ENCODE measurements at places on chromosomes 7 and 10. TPM values are rescaled to one million over a fixed set of nuclear protein-coding genes. Genes with fewer than 3 reads are reported as not detected.

The C10orf105 gene
- total RNA-seq = 0.05 TPM

The CFAP70 gene
- total RNA-seq = 0.99 TPM

The SGMS1 gene
- total RNA-seq = 16.5 TPM

The OR2A5 gene
- not detected for total RNA-seq

The MPLKIP gene
- 15.6 TPM for total RNA-seq

The LIPM gene
- not detected for total RNA-seq

The PRPS1L1 gene
- not detected for total RNA-seq

The TUBAL3 gene
- 0.33 TPM for total RNA-seq

DNA sequence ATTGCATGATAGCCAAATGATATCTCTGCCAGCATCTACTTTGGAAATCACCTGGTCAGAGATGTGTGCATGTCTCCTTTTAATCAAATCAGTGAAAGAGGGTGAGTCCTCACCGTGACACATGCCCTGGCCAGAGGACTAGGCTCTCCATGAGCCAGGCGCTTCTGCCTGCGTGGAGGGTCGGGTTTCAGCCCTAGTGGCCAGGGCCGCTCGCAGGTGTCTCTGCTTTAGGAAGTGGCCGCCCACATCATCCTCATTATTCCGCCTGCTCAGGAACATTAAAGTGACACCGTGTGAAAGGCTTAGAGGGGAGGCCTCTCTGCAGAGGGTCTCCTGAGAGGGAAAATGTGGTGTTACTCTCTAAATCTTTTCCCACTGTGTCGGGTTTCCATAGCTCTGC, 173.6 kb upstream of the PRKCQ start:
- DNase-seq = no peak

DNA sequence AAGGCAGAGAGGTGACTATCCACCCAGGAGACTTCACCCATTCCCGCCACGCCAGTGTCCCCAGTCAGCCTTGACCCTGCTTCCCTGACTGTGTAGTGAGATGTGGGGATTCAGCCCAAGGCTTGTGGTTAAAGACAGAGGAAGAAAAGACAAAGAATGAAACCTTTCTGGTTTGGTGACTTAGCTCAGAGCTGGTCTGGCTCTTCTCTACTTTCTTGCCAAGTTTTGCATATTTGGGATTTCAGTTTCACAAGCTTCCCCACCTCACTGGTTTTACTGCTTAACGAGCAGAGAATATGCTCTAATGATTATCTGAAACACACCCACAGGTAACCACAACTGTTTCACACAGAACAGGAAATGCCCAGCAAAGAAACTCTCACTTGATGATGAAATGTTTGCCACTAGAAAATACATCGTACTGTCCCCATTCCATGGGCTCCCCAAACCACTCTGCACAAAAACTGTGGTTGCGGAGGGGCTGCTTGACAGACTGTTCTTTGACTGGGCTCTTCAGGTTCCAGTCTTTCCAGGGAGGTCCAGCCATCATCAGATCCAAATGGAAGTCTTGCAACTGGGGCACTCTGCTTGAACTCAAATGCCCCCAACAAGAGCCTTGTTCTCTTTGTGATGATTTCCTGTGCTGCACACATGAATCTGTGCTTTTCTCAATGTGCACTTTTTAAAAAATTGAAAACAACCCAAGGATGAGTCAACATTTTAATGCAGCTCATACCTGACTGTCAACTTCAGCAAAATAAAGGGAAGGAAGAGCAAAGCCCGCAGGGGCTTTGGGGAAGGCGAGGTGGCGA, 95.5 kb downstream of the CTBP2 start:
- no peak for DNase-seq

GRCh38 chr7:118152654-118153053, 31.3 kb upstream of the LSM8 start:
- DNase-seq = no peak

- no peak for DNase-seq
Observed at GRCh38 chr7:121084256-121084655, 95.7 kb downstream of the CPED1 start.

DNA sequence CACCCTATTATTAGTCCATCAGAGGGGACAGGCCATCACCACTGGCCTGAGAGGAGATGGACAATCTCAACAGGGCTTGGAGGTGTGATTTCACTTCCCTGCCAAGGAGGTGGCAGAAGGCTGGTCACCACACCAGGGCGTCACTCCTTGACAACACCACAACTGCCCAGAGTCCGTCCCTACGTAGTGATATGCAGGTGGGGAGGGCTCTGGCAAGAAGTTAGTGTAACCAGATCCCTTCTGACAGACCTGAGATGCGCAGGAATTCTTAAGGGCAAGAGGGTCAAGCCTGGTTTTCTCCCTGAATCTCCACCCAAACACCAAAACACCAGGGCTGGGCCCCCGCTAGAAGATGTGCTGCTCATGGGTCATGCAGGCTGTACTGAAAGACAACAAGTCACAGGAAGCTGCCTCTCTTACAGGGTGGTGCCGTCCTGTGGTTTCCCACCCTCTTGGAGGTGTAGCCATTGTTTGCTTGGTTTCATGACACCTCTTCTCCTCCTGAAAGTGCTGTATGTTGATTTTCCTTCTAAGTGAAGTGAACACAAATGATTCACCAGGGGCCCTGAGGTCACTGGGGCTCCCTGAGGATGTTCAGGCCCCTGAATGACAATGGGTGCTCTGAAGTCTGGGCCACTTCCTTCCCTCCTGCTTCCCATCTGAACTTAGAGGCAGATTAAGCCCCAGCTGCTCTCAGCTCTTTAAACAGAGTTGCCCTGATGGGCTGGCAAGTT, 27.1 kb downstream of the ATXN7L1 start:
- no peak for DNase-seq

DNA sequence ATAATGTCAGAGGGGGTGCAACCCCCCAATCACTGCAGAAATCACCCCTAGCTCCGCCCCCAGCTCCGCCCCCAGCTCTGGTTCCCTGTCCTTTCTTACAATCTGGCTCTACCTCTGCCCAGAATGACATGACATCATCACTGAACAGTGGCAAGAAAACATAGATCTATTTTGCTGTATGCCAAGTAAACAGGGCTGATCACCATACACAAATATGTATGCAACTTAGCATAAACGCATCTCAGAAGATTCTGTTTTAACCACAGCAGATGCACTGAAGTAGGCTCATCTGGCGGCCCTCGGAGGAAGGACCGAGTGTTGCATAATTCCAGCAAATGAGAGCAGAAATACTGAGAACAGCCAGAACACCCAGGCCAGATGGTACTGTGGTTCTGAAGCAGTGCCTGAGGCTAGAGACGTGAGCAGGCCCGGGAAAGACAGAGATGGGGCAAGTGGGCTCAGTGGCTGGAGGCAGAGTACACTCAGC, 293.3 kb upstream of the KLF14 start:
- DNase-seq = no peak

GRCh38 chr10:33291053-33291592, 43.3 kb downstream of the NRP1 start:
- DNase-seq = no peak

DNA sequence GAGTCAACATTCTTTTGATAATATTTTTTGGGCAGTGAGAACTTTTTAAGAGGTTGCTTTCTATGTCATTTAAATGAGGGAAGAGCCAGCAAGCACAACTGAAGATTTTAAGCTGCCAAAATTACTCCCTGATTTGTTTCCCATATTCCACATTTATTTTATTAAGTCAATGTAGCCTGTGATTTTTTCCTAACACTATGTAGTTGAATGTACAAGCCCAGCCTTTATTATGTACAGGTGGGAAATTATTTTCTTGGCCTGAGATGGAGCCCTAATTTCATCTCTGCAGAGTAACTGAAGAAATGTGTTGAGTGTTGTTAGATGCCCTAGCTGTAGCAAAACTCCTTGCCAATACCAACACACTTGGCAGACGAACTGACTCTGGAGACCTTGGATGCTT, 83.1 kb upstream of the MINDY3 start:
- no peak for DNase-seq

GRCh38 chr10:119807960-119808697, 64.5 kb downstream of the MCMBP start:
- no peak for DNase-seq

DNA sequence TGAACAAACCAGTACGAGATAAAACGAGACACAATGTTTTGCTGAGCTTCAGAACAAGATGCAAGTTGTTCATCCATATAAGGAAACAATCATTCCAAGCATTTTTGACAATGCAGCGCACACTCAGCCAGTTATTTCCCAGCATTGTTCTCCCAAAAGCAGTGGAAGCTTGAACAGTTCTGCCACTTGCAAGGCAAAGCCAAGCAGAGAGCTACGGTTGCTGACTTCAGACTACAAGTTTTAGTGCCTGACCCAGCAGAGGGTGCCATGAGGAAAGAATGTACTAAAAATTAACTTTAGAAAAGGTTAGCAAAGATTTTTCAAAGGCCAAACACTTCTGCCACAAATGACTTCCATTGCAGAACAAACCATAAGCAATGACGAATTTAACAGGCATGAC, 152.5 kb downstream of the SLC25A13 start:
- no peak for DNase-seq

Measured in heart left ventricle (tissue), 16 donors.